ENCODE measurements at places on chromosomes 5 and 9. TPM values are rescaled to one million over a fixed set of nuclear protein-coding genes. Genes with fewer than 3 reads are reported as not detected.

Gene ANKRD18B
- total RNA-seq, result 4.6 TPM

Gene SHC3
- 0.32 TPM for total RNA-seq

Gene PCDHA13
- not detected for total RNA-seq

Gene GOLM1
- total RNA-seq, result 116 TPM

Gene MYMK
- total RNA-seq, result not detected

Gene LHX6
- 0.61 TPM for total RNA-seq

Gene NEUROG1
- total RNA-seq, result not detected

Gene PIP5K1B
- total RNA-seq, result not detected

Gene OR1B1
- total RNA-seq, result not detected

Gene GFPT2
- 47.3 TPM for total RNA-seq

Gene DOCK2
- 2.3 TPM for total RNA-seq

Measured in A549 treated with CORT108297 at 1 μM for 4 hours (cell line).